Activated naive CD4-positive, alpha-beta T cell treated with anti-CD3 and anti-CD28 coated beads, Interleukin-2, amount 50 U/mL, for 72 hours (primary cell): ENCODE measurements at places on chromosomes 3 and 15.

DNA sequence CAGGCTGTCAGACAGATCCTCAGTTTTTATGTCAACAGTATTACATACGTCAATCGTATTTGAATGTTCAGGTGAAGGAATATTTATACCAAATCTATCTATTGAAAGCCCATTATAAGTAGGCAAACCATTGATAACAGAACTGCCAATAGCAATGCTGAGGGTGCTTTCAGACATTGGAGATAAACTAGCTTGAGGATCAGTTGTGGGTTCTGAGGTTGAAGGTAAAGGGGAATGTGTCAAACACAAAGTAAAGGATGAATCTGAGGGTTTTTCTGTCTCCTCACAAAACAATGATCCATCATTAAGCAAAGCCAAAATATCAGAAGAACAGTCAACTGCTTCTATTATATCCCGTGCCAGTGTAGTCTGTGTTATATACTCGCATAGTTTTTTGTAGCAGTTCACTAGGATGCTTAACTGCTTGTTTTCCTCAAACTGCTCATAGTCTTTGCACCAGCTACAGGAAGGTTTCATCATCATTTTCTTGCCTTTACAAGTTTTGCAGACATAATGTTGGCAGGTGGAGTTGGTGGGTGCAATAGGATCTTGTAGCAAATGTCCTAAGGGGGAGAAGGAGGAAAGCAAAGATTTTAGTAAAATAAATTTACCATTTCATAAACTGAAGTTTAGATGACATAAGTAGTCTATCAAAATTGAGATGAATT, 43.8 kb downstream of the MSL2 start:
- no peak for DNase-seq

GRCh38 chr3:15426579-15427118, 695 bp downstream of the METTL6 start:
- DNase-seq, result no peak

DNA sequence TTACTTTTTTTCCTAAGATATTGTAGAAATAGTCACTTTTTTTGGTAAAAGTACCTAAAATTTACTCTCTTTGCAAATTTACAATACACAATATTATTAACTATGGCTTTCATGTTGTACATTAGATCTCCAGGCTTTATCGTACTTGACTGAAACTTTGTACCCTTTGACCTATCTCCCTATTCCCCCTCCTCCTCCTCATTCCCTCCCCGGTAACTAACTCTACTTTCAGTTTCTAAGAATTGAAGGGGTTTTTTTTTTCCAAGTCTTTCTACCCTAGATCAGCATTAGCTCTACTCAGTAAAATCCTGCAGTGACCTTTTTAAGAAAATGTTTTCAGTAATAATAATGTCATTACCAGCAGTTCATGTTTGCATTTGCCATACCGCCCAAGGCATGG, 10.1 kb downstream of the HACL1 start:
- no peak for DNase-seq

- no peak for DNase-seq
Measured at GRCh38 chr15:74964794-74965193, 8.2 kb upstream of the RPP25 start.

GRCh38 chr3:101938262-101938847, 89.0 kb downstream of the NFKBIZ start:
- DNase-seq, result no peak

GRCh38 chr15:93985925-93986324, 245.4 kb upstream of the MCTP2 start:
- DNase-seq, result no peak

- DNase-seq, result no peak
Measured at GRCh38 chr3:39843440-39843839, 34.0 kb downstream of the MYRIP start.

DNA sequence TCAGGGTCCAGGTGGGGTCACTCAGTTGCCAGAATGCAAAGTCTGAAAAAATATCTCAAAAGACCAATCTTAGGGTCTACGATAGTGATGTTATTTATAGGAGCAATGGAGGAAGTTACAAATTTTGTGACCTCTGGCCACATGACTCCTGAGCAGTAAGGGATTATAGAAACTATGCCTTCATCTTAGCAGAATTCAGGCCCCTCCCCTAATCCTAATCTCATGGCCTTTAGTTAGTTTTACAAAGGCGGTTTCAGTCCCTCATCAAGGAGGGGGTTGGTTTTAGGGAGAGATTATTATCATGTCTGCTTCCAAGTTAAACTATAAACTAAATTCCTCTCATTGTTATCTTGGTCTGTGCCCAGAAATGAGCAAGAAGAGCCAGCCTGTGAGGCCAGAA, 5.9 kb upstream of the DCP1A start:
- DNase-seq, result no peak

DNA sequence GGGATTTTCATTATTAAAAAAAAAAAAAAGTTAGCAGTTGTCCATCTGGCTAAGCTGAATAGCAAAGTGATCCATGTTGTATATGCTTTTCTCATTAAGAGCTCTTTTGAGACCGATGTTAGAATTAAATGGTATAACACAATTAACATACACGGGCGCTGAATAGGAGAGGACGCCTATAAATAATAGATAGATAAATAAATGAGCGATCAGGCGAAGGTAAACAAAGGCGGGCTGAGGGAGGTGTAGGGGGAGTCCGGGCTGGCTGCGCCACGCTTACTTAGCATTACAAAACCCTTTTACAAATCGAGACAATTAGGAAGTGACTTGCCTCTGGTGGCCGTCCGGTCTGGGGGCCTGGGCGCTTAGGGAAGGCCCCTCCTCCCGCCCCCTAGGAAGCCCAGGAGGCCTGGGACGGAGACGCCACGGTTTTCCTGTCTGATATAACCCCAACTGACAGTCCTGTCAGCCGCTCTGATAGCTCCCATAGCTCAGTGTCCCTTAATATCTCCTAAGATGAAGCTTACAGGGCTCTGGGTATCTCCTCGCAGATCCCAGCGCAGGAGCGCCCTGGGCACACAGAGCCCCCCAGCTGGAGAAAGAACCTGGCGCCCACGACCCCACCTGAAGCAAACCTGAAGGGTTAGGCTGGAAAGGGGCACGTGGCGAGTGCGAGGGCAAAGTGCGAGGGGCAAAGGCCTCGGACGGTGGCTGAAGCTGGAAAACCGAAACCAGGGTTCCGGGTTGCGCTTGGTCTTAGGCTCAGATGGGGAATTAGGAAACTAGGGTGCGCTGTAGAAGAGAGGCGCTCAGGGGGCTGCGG, 3.6 kb downstream of the SOX14 start:
- DNase-seq, result no peak

DNA sequence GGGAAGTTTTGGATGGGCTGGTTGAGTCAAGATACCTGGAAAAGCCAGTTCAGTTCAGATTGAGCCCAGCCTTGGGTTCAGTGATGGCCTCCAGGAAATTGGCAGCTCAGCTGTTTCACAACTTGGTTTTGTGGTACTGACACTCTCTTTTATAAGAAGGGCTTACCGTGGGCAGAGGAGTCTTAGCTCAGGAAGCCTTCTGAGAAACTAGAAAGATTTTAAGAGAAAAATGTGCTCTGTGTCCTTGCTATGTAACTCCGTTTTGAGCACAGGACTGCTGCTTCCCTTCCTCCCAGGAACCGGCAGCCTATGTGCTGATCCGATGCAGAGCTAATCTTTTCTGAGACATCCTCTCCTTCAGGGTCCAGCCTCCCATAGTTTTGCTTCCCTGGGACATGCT, 46.6 kb upstream of the RASGRP1 start:
- DNase-seq, result peak; percentile 22
